ENCODE measurements at places on chromosomes 2 and 18.

DNA sequence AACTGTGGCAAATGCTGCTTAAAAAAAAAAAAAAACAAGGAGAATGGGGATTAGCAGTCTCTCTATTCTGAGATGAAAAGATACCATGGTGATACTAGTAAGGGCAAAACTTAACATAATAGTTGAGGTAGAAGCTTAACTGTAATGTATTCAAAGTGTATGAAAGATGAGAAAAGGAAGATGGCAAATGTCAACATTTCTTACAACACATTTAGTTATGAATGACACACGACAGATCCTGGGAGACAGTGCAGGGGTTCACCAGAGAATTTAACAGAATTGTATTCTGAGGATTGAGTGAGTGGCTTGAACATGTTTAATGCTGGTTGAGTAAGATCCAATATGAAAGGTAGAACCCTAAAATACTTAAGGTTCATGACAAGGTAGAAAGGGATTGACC, 52.7 kb downstream of the CUL3 start:
- DNase-seq = no peak

DNA sequence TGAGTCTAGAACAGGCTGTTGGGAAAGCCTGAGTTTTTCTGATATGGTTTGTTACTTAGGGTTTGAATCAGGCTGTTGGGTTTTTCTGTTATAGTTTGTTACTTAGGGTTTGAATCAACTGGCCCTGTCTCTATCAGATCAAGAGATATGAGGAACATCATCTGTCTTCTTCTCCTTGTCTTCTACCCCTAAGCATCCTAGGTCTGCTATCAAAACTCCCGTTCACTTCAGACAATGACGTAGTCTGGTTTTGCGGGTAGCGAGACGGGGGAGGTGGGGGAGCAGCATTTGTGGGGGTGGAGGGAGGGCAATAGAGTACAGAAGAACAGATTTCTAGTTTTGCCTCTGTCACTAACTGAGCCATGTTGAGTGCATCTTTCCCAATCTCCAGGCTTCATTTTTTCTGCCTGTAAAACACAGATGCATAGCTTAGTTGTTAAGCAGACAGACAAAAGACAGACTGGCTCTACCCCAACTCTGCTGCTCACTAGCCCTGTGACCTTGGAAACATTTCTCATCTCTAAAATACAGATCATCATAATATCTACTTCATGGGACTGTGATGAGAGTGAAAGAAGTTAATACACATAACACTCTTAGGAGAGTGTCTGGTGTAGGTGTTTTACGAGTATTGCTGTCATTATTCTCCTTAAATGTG, 9.1 kb downstream of the TNP1 start:
- no peak for DNase-seq

GRCh38 chr2:18247282-18248110, 313.0 kb downstream of the RDH14 start:
- no peak for DNase-seq

GRCh38 chr2:32425719-32426141, 68.9 kb downstream of the BIRC6 start:
- no peak for DNase-seq

DNA sequence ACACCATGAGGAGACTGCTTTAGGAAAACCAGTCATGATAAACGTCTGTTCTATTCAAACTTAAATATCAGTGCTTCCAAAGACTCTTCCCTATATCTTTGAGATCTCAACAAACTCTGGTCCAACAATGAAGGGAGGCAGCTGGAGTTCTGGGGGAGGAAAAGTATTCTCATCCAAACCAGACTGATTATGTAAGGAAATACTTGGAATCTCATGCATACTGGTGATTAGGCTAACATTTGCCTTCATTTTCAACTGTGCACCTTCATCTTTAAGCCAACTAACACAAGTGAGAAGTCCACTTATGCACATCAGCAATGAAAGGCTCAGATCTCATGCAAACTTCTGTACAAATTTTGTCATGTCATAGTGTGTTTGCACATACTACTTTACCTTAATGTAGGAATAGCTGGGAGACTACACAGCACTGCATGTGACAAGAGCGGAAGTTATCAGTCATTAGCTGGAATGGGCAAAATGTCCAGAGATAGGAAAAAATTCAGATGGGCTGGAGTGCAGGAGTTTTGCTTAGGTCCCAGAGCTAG, 67.5 kb upstream of the STK17B start:
- no peak for DNase-seq

- no peak for DNase-seq
These were observed 80.1 kb upstream of the CTNNA2 start for GRCh38 chr2:79432731-79433146.

GRCh38 chr2:210913461-210913860, 357.1 kb downstream of the CPS1 start:
- no peak for DNase-seq

GRCh38 chr2:44335806-44336538, 25.3 kb downstream of the PREPL start:
- DNase-seq = no peak

DNA sequence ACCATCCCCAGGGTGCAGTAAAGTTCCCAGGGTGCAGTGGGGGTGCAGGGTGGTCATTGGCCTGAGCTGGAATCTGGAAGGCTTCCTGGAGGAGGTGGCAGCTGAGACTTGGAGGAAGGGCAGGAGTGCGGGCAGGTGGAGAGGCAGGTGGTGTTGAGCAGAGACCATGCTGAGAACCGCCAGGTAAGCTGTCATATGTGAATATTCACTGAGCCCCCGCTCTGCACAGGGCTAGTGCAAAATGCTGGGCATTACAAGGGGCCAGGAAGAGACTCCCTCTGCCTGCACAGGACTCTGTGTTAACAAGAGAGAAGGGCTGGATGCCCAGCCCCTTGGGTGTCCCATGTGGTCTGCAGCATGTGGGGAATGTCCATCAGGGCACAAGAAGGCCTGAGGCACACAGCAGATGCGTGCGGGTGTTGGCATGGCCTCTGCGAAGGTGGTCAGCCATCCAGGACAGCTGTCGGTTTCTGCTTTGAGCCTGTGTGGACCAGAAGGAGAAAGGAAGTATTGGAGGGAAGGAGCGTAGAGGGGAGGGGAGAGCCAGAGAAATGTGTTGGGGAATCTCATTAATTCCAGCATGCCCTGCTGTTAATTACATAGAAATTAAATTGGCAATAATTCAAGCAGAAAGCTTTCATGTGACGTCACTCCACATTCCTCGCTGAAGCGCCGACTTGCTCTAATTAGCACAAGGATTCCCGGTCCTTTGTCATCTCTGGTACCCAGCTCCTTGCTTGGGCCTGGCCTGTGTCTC, 62.8 kb upstream of the OTOS start:
- DNase-seq = no peak
